Stimulated activated CD4-positive, alpha-beta T cell treated with anti-CD3 and anti-CD28 coated beads, Interleukin-4, amount 100 ng/mL, for 1 hour (primary cell): ENCODE measurements at places on chromosomes 12 and 14.

- no peak for DNase-seq
Observed at GRCh38 chr14:37870632-37871346, 275.4 kb downstream of the TTC6 start.

GRCh38 chr14:44449680-44450079, 57.4 kb downstream of the FSCB start:
- DNase-seq: no peak

DNA sequence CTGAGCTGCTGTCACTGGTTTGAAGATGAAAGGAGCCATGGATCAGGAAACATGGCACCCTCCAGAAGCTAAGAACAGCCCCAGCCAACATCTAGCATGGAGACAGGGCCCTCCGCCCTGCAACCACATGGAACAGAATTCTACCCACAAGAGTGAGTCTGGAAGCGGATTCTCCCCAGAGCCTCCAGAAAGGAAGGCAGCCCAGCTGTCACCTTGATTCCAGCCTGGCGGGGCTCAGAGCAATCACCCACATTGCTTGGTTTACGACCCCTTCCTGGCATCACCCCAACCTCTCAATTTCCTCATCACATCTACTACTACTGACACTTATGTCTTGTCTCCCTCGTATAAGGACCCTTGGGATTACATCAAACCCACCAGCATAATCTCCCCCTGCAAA, 38.5 kb downstream of the OAS2 start:
- no peak for DNase-seq

- no peak for DNase-seq
Observed at GRCh38 chr14:101928415-101928841, 35.9 kb upstream of the DYNC1H1 start.

GRCh38 chr12:119176267-119177055, 2.3 kb upstream of the HSPB8 start:
- no peak for DNase-seq

DNA sequence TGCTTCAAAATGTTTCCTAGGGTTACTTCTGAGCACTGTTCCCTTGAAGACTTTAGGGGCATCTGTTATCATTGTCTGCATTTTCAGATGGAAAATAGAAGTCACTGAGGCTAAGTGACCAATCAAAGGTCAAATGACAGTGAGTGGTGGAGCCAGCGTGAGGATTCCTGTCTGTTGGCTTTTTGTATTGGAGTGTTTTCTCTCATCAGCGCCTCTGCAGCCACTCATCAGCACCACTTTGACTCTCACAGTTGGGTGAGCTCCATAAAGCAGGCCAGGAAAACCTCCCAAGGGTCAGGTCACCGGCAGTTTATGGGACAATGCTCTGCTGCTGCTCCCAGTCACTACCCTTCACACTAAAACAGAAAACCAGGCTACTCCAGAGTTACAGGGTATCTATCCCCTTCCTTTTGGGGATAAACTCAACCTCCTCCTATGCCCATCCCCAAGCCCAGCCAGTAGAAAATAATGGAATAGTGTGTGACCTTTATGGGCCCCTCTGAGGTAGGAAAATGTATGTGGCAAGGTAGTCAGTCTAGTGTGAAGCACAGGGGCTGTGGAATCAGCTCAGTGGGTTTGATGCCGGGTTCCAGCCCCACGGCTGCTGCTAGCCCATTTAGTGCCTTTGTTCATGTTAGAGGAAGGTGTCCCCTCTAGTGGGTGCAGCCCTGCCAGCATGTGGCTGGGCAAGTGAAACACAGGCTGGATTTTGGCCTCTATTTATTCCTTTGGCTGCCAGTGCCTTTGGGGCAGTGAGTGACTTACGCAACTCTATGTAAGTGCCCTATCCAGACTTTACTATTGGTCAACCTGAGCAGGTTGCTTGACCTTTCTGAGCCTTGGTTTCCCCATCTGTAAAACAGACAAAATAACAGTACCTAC, 133.8 kb upstream of the CPM start:
- DNase-seq: no peak

GRCh38 chr14:33699300-33699983, 251.4 kb downstream of the EGLN3 start:
- DNase-seq: no peak
